GM23338 (cell line): ENCODE measurements at places on chromosomes 6 and 20. TPM values are rescaled to one million over a fixed set of nuclear protein-coding genes. Genes with fewer than 3 reads are reported as not detected.

DNA sequence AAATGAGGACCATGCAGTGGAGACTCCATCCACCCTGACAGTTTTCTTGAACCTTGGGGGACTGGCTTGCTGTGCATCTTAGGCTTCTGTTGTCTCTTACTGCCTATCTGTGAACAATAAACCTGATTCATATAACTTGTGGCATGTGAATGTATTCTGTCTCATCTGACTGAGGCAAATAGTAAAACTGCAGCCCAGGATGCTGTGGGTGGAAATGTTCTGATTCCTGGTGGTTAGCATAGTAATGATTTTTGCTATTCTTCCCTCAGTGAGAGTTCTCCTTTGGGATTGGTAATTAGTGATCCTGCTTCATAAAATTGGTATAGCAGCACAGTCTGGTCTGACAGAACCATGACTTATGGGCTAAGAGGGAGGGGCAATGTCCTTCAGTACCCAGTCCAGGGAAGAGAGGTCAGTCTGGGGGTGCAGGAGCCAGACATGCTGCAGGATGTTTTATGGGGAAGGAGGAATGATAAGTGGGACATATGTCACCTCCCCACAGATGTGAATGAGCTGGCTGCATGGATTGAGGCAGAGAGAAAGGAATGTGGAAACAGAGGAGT, 147.1 kb downstream of the OR2B2 start:
- no peak for DNase-seq

SYCP2L gene
- 4.9 and 11.0 TPM in 2 replicates for total RNA-seq

DNA sequence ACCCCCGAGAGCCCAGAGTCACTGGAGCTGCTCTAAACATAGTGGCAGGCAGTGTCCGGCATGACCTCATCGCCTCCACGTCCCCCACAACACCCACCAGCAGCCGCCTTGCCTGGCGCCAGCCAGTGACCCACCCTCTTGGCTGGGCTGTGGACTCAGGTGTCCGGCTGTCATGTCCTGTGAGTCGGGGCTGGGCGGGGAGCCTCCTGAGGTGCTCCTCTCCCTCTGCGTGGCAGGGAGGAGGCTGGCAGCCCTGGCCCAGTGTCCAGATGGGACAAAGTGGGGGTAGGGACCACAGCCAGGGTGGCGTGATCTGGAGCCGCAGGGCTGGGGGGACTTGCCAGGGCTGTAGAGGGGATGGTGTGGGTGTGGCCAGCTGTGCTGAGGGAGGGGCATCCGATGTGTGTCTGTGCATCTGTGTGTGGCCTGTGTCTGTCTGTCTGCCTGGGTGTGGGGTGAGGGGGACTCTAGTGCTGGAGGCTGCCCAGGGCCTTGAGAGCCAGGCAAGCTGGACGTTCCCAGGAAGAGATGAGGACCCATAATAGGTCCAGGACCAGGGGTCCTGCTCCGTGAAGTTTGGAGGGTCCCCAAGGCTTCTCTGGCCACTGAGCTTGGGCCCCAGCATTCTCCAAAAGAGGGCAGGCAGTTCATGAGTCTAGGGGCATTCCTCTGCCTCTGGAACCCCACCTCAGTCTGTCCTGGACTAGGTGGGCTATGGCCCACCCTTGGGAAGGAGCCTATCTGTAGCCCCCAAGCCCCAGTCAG, 2.3 kb upstream of the SOX18 start:
- no peak for DNase-seq

NFYA gene
- 35.7 and 39.1 TPM in 2 replicates for total RNA-seq

- DNase-seq = no peak
These were observed 9.5 kb downstream of the DDX27 start for GRCh38 chr20:49228676-49229075.

DNA sequence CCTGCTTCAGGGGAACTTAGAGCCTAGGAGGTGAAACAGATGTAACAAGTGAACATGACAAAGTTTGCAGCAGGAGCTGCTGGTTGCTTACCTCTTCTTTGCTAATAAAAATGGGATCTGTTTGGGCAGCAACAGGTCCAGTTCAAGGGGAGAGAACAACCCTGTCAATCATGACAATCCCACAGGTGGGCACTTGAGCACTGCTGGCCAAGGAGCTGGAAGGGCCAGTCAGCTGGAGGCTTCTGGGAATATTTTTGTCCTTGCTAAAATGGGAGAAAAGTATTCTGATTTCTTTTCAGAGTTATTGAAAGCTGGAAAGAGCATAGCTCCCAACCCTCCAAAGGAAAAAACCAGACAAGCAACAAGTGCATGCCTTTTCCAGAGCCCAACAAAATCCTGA, 477.7 kb upstream of the SULF2 start:
- no peak for DNase-seq

CLPSL1 gene
- total RNA-seq = not detected in 2 replicates

CCND3 gene
- 24.5 and 30.9 TPM in 2 replicates for total RNA-seq
